ENCODE measurements at places on chromosomes 5 and 9. TPM values are rescaled to one million over a fixed set of nuclear protein-coding genes. Genes with fewer than 3 reads are reported as not detected.

DNA sequence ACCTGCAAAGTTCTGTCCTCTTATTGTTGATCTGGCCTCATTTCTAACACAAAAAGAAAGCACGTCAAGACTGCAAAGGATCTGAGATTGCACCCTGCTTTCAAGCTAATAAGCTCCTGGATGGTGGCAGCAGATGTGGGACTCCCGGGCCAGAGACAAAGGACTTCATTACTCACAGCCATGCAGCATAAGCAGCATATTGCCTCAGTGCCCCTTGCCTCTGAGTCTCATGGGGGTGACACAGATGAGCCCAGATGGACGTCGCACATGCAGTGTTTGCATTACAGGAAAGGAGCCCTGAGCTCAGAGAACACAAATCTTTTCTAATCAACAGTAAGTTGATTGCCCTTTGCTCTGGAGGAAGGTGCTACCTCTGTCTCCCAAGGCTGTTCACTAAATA, 105.0 kb downstream of the SLC28A3 start:
- no peak for DNase-seq

DNA sequence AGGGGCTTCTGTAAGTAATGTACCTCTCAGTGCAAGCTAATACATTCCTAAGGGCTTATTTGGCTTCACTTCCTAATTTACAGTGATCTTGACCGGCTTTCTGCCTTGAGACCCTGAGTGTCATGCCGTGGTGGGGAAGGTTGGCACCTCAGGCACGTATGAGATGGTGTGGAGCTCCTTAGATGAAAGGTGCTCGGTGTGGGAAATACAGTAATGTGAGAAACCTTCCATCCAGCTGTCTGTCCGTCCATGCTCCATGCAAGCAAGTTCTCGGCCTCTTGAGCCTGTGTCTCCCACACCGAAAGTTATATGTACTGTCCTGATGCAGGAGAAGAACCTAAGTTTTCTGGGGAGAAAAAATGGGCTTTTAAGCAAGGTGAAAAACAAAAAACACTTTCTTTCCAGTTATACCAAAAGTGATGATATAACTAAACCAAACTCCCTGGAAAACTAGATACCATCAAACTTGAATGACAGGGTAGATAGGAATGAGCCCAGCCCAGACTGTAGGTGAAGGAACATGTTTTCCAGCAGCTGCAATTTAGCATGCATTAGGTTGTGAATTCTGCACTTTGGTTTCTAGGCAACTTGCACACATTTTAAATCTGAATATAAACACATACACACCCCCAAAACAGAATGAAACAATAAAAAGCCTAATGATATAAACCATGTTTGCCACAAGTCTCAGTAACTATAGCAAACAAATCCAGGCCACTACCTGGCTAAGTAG, 279.6 kb downstream of the FANCC start:
- DNase-seq: no peak

- no peak for DNase-seq
Observed at GRCh38 chr5:148791696-148792095, 34.7 kb upstream of the ADRB2 start.

HTR1A gene
- total RNA-seq: not detected

All from umbilical cord (tissue), 2 donors.